ENCODE measurements at places on chromosomes 13 and 19. TPM values are rescaled to one million over a fixed set of nuclear protein-coding genes. Genes with fewer than 3 reads are reported as not detected.
A peak's percentile ranks its signal among the peaks of the same experiment; 100 is the strongest.

DNA sequence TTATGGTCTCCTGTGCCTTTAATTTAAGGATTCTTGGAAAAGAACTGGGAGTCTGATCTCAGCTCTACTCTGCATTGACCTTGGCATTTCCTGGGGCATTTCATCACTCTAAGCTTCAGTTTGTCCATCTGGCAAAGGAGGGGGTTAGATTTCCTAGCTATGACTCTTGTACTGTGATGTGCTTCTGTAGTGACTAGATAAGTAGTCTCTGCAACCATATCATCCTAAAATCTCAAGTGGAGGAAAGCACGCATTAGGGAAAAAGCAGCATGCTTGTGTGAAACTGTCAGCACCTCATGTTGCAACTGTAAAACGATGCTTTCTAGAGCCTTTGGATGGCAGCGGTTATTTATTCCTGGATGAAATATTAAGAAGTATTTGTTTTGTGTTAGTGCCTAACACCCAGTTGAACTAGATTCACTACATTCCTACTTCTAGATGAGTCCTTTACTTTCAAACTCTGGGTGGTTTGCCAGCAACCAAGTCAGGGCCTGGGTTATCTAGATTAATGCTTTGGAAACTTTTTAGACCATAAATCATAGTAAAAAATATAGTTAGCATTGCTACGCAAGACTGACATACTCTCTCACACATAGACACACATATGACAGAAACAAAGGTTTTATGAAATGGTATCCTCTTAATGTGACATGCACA, 6.8 kb downstream of the WDFY2 start:
- no peak for DNase-seq

- peak; percentile 50 for DNase-seq
These were observed 1.9 kb upstream of the FOXO1 start for GRCh38 chr13:40668335-40668734.

GRCh38 chr13:45863709-45864590, 12.4 kb upstream of the SIAH3 start:
- DNase-seq = no peak

GRCh38 chr19:33904681-33905080, 108.0 kb downstream of the KCTD15 start:
- no peak for DNase-seq

DNA sequence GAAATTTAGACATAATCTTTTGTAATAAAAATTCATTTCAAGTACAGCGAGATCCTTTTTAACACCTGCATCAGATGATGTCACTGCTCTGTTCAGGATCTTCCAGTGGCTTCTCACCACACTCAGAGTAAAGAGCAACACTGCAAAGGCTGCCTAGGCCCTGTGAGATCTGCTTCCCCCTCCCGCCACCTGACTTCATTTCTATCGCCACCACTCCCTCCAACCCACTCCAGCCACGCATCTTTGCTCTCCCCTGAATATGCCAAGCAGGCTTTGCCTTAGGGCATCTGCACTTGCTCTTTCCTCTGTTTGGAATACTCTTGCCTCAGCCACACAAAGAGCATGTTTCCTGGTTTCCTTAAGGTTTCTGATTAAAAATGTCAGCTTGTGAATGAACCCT, 58.3 kb downstream of the MBNL2 start:
- DNase-seq = no peak

GRCh38 chr13:52936806-52937205, 88.4 kb upstream of the PCDH8 start:
- DNase-seq = no peak

GRCh38 chr13:50392977-50393376, 377.7 kb downstream of the KCNRG start:
- DNase-seq = no peak

DNA sequence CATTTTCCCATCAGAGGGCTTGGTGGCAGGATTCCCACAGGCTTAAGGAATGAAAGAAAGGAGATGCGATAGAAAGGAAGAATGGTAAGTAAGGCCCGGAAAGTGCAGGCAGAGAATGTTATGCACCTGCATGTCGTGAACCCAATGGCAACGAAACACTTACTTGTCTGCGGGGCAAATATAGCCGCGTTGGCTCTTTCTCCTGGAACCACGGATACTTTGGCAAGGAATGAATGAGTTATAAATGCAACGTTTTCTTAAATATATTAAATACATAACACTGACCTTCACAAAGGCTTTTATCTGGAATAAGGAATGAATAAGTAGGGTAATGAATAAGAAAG, 192.1 kb downstream of the KATNAL1 start:
- DNase-seq = no peak

GRCh38 chr19:31308781-31309180, 40.5 kb downstream of the TSHZ3 start:
- DNase-seq = no peak

GRCh38 chr13:113848431-113849260, 15.2 kb downstream of the GAS6 start:
- peak; percentile 3 for DNase-seq

GRCh38 chr13:79723519-79724024, 242.6 kb downstream of the NDFIP2 start:
- DNase-seq = no peak

The FLT1 gene
- 19.5 TPM for total RNA-seq

The TJP3 gene
- 3.7 TPM for total RNA-seq

The EVI5L gene
- 5.0 TPM for total RNA-seq

The IGFL4 gene
- total RNA-seq = not detected

The CYP2A7 gene
- total RNA-seq = not detected

The SPINT2 gene
- total RNA-seq = 60.9 TPM

The CCL25 gene
- total RNA-seq = not detected

All from activated CD4-positive, alpha-beta memory T cell treated with anti-CD3 and anti-CD28 coated beads for 36 hours (primary cell).